Esophagus muscularis mucosa (tissue), 4 donors: ENCODE measurements at places on chromosomes 7 and 10. TPM values are rescaled to one million over a fixed set of nuclear protein-coding genes. Genes with fewer than 3 reads are reported as not detected.

GRCh38 chr7:43668035-43668434, 61.3 kb downstream of the COA1 start:
- no peak for DNase-seq

DNA sequence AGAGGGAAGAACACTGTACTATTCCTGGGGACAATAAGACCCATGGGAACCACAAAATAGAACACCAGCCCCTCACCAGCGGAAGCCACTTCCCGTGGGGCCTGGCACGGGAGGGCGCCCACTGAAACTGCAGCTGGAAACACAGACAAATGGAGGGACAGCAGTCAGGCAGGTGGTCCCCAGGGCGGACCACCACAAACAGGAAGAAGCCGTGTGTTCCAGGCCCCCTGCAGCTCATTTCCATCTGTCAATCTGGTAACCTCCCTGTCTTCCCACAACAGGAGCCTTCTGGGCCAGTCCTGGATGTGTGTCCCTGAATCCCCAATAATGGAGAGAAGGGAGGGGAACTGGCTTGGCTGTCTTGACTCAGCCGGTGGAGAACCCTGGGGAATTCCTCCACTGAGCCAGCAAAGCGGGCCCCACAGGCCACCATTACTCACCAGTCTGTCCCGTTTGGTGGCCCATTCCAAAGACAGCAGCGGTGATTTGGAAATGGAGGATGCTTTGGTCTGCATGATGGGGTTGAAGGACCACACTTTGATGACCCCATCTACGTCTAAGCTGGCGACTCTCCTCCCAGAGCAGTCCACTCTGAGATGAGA, 16.7 kb downstream of the WDR91 start:
- no peak for DNase-seq

DNA sequence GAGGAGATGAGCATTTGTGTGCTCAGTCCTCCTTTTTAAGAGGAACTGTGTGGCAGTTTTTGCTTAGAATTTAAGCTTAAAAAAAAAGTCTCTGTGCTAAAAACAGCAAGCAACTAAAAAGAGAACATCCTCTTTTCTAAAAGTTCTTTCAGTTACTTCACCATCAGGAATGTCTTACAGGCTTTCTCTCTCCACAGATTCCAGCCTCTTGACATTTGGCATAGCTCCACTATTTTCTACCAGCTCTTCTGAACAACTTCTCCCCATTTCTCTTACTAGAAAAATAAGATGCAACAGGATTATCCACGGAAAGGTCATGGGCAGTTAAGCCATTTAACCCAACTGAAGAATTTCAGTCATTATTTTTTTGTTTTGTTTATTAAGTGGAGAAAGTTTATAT, 13.2 kb downstream of the PCLO start:
- no peak for DNase-seq

DNA sequence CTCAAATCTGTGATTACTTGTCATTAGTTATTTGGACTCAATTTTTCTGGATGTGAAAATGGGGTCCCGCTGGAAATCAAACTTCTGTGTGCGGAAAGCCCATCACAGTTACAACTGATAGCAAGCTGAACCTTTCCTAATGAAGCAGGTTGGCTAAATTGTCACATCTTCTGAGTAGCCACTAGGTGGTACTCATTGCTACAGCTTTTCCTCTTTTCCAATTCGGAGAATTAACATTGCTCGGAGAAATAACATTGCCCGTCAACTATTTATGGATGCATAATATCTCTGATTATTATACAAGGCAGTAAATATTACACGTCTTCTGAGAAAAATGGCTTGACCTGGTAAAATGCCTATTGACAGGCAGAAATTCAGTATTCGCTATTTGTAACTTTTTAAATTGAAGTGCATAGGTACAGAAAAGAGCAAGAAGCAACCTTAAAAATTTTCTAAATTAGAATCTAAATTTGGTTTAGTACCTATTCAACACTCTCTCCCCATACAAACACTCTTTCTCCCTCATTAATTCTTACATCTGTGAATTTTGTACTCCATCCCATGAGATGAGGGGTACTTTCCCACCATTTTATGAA, 17.3 kb upstream of the BLOC1S2 start:
- DNase-seq: no peak

GRCh38 chr10:22615819-22616499, 98.4 kb downstream of the PIP4K2A start:
- no peak for DNase-seq

DNA sequence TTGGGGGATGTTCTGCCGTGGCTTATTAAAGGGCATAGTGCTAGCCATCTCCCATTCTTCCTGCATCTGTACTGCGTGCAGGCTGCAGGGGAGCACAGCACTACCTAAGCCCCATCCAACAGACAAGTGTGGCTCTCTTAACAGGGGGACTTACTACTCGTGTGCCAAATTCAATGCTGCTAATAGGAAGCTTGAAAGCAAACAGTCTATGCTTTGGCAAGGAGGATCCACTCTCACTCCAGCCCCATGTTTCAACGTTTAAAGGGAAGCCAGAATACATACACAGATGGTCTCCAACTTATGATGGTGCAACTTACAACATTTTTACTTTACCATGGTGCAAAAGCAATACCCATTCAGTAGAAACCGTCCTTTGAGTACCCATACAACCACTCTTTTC, 228.0 kb upstream of the C7orf33 start:
- DNase-seq: peak; percentile 72

GRCh38 chr7:106765727-106766355, 99.2 kb upstream of the PIK3CG start:
- DNase-seq: no peak

GRCh38 chr7:135684136-135684535, 21.8 kb downstream of the STMP1 start:
- DNase-seq: no peak

Gene TUBAL3
- 0.34 TPM for total RNA-seq

Gene CDC14C
- not detected for total RNA-seq

Gene XPNPEP1
- 43.2 TPM for total RNA-seq

Gene POM121L12
- not detected for total RNA-seq

Gene PARD3
- 101 TPM for total RNA-seq
